ENCODE measurements at places on chromosomes 6 and 20.

- DNase-seq, result no peak
Observed at GRCh38 chr20:56088375-56088774, 83.1 kb upstream of the CBLN4 start.

DNA sequence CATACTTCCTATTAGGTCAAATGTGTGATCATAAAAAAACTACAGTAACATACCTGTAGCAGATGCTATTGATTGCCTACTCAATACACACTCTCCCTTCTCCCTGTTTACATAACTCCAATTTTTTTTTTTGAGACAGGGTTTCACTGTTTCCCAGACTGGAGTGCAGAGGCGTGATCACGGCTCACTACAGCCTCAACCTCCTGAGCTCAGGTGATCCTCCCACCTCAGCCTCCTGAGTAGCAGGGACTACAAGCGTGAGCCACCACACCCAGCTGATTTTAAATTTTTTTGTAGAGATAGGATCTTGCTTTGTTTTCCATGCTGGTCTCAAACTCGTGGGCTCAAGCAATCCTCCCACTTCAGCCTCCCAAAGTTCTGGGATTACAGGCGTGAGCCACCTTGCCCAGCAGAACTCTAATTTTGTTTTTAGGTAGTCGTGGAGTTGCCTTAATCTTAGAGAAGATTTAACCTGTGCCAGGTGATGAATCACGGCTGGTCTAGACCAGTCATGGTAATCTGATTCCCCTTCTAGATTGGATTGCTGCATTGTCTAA lies 14.0 kb upstream of the KIF3B start:
- no peak for DNase-seq

GRCh38 chr6:143328876-143329275 lies 121.6 kb downstream of the ADAT2 start:
- DNase-seq, result no peak

GRCh38 chr20:46558511-46558959 lies 8.1 kb upstream of the OCSTAMP start:
- DNase-seq, result no peak

DNA sequence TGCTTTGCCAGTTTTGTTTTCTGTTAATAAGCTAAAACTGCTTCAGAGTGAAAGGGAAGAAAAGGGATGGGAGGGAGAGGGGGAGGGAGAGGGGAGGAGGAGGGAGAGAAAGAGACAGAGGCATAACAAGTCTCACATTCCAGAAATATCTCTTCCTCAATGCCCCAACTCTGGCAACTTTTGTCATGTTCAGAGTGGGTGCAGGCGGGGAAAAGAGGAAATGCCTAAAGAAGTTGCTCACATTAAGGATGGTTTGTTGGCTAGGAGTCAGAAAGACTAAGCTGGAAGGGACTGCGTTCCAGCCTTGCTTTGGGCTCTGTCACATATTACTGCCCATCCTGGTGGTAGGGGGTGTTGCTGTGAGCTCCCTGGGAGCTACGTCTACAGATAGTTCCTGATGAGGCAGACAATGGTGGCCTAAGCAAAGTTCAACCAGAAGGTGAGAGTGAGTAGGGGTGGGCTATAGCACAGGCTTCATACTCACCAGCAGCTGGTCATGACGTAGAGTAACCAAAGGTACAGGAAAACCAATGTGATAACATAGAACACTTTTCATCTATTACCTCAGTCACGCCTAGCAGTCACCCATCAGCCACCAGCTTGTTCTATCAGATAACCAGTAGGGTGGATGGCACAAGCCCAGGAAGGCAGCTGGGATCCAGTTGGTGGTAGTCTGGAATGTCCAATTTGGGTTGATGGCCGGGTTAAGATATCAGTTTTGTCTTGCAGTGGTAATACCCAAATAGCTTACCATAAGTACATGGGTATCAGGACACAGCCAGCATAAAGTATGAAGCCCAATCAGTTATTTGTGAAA lies 2.1 kb downstream of the TSPYL4 start:
- no peak for DNase-seq

- no peak for DNase-seq
Observed at GRCh38 chr6:56637640-56638039, 5.0 kb downstream of the DST start.

DNA sequence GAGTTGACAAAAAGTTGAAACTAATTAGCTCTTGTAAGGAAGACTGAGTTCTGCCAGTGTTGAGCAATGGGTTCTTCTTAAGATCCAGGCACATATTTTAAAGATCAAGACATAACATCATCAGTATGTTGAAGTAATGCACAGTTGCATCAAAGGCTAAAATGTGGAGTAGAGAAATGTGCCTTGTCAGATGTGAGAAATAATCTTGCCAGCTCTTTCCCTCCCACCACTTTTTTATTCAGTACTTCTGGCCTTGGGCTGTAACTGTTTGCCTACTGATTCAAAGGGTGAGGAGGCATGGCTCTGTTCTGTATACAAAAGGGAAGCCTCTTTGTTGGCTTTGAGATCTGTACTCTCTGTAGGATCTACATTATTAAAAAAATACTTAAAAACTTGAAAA lies 13.1 kb downstream of the PKIB start:
- no peak for DNase-seq

DNA sequence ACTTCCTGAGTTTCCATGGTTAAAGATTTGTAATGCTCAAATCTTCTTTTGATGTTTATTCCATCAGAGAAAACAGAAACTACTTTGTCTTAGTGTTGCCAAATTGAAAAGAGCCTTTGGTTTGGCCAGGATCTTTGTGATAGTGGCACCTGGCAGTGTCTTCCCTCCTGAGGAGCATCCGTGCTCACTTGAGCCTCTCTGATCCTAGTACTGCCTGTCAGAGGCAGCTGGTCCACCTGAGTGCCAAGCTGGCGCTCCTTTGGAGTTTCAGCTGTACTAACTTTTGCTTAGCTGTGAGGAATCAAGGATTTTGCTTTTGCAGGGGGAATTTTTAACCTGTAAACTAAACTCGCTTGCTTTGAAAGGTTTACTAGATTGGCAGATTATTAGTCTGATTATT lies 61.4 kb downstream of the SCAND1 start:
- DNase-seq, result no peak

DNA sequence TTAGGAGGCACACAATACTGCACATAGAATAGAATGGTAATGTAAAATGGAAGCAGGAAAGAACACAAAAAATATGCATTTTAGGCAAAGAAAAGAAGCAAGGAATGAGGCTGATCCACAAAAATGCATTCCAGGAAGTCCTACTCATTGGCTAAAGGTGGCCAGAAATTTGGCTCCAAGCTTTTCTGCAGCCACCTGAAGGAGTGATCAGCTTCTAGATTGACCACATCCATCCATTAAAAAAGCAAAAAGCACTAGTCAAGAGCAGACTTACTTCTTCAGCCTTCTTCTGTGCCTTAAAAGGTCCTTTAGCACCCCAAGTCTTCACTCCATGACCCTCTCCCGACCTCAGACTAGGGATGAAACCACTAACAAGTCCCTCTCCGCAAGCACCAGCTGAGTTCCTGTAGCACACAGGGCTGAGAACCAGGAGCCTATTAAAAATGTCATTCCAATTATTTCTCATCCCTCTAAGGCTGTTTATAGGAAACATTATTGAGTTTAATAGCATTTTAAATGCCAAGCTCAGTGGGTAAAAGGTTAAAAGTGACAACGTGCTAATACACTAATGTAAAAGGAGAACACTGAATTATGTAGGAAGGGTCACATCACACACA lies 36.5 kb downstream of the TRAM2 start:
- DNase-seq, result no peak

- DNase-seq, result no peak
Observed at GRCh38 chr6:31113861-31114540, 599 bp upstream of the PSORS1C1 start.

- DNase-seq, result no peak
Observed at GRCh38 chr6:124955108-124955856, 7.0 kb upstream of the RNF217 start.

DNA sequence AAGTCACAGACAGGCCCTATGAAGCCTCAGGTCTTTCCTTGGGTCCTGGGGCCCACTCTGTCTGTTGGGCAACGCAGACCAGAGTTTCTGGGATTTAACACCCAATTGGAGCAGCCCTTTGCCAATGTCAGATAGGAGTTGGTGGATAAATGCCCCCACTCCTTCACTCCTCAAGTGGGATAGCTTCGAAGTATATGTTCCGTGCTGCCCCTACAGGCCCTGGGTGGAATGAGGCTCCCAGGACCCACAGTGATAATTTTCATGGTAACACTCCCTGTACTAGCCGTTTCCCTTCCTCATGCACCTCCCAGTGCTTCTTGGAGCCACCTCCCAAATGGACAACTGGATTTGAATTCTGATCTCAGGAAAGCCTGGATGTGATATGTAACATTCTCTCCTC lies 145.4 kb downstream of the FOXA2 start:
- no peak for DNase-seq

DNA sequence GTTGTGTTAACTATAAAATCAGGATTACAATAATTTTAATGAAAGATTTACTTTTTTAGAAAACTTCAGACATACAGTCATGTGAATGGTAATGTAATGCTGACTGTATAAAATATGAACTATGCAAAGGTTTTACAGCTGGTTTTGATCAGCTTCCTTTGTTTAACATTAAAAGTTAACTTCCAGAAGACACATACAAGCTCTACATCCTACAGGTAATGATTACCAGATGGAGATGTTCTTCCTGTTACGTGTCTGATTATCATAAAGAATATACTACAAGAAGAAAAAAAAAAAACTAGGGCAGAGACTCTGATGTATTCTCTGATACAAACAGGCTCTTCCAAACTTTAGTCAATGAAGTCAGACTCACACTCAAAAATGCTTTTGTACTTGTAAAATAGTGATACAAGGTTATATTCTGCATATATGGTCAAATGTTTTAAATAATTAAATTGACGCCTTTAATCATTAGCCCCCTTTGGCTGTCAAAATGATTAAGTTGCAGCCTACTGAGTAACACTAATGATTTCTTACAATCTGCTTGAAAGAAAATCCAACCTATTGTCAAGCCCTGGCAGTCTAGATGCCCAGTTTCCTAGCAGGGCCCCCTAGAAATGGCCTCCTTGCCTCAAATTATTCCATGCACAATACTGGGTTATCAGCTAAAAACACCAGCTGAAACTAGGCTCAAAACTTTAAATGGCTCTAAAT lies 251.8 kb upstream of the RUNX2 start:
- no peak for DNase-seq

DNA sequence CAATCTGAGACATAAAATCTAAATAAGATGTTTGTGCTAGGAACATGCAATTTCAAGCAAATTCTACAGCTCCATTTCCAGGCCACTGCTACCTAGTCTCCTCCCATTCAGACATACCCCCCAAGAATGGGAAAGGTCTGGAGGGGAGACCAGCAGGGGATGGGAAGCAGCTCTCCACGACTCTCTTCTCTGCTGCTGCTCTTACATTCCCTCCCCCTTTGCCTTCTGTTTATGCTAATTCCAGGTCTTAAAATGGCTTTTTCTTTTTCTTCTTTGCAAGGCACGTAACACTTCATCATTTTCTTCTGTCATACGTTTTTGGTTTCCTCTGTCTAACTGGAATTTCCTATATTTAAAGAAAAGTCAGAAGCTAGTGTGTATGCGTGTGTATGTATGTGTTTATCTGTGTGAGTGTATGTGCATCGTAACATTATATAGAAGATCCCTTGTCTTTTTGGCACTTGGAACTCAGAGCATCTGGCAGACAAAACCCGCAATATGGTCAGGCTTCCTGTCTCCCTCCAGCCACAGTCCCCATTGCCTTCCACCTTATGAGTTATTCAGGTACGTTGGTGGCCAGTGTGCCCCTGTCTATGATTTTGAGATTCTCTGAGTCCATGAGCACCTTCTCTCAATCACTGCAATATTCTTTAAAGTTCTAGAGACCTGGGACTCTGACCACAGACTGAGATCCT lies 493.7 kb downstream of the BTBD3 start:
- no peak for DNase-seq
